H7 (cell line): ENCODE measurements at places on chromosomes 3 and 15.

DNA sequence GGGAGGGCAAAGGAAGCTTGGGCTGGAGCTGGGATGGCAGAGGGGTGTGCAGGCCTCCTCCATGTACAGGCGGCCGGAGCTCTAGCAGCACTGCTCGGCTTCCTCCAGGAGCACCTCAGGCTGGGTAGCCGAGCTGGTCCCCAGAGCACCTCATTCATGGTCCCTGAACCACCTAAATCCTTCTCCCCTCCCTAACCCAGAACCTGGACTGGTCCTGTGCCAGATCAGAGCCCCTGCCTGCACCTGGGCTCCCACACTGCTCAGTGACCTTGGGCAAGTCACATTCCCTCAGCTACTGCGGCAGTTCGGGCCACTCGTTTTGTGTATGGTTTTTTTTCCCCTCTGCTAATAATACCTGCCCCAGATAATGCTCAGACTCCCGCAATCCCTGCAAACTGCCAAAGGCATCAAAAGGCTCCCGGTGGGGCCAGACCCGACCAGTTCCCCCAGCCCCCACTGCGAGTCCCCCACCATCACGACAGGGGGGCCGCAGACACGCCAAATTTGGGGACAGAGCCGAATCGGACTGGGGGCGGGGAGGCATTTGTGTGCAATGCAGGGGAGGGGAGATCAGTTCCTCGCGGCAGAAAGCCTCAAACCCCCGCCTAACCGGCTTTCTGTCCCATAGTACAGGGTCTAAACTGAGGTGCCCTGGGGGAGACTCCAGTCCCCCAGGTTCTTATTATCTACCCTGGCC lies 1.3 kb downstream of the SEMA7A start:
- DNase-seq, result peak; percentile 84

- no peak for DNase-seq
These were observed 33.6 kb downstream of the GPR171 start for GRCh38 chr3:151169262-151169947.

DNA sequence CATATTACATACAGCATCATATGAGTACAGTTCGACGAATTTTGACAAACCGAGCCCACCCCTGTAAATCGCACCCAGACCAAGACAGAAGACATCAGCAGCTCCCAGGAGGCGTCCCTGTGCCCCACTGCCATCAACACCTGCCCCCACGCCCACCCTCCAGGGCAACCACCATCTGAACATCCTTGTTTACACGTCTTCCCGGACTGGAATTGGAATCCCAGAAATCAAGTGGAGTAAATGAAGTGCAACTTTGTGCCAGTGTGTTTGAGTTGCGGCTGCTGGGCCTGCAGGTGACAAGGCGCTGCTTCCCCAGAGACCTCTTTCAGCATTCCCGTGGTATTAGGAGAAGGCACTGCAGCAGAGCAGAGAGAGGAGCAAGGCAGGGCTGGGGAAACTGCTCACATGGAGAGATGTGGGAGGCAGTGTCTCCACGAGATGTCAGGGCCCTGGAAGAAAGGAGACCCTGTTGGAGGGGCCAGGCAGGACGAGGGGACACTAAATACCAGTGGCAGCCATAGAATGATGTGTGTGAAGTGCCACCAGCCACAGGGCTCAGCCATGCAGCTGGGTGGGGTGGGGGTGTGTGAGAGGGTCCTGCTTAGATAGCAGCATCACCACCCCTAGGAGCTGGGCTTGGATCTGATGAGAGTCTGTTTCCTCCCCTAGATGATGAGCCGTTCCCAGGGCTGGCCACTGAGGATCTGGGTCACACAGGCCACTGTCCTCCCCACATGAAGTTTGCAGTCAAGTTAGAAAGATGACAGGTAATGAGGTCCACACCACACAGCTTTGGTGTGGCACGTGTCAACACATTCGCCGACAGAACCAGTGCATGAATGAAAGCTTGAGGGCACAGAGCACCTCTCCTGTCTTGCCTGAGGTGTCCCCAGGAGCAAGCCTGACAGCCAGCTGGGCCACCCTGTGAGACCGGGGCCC lies 33.4 kb upstream of the PCSK6 start:
- DNase-seq, result peak; percentile 14

- no peak for DNase-seq
These were observed 3.6 kb downstream of the FAM107A start for GRCh38 chr3:58573640-58574039.

DNA sequence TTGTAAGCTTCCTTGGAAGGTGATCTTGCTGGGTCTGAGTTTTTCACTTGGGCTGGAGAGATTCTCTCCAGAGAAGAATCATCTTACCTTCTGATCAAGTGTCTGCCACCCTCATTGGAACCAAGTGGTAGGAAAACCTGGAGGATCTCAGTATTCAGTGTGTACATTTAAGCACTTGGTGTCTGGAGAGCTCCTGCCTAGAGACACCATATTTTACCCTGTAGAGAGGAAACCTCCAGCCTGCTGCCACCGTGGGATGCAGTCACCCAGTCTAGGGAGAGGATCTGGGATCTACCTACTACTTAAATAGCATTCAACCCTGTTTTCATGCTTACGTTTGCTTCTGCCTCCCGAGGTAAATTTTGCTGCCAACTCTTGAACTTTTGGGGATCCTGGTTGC lies 274.3 kb downstream of the SV2B start:
- no peak for DNase-seq

- DNase-seq, result no peak
These were observed 13.4 kb upstream of the SCN10A start for GRCh38 chr3:38829404-38829803.

DNA sequence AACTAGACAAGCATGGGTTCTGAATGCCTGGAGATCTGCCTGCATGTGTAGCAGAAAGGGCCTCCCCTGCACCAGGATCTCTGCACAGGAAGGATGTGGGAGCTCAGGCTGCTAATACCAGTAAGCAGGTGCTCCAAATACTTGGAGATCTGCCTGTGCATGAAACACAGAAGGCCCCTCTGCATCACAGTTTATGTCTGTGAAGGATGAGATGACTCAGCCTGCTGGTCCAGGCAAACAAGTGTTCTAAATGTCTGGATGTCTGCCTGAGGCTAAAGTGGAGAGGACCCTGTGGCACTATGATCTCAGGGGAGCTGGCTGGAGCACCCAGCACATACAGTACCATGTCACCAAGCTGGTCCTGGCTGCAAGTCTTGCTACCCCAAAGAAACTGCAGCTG lies 678.8 kb downstream of the MCTP2 start:
- no peak for DNase-seq

- DNase-seq, result no peak
These were observed 202.0 kb downstream of the AKAP13 start for GRCh38 chr15:85582131-85583079.
